ENCODE measurements at places on chromosomes 16 and 17.

GRCh38 chr16:88449267-88449561 lies 3.9 kb upstream of the ZFPM1 start:
- DNase-seq, result no peak
- H3K27ac ChIP-seq, result no peak overlapping the region
- no peaks in the 10 kb centered on the region for H3K27me3 ChIP-seq
- H3K4me3 ChIP-seq, result no peak overlapping the region
- H3K36me3 ChIP-seq, result no peaks in the 10 kb centered on the region

DNA sequence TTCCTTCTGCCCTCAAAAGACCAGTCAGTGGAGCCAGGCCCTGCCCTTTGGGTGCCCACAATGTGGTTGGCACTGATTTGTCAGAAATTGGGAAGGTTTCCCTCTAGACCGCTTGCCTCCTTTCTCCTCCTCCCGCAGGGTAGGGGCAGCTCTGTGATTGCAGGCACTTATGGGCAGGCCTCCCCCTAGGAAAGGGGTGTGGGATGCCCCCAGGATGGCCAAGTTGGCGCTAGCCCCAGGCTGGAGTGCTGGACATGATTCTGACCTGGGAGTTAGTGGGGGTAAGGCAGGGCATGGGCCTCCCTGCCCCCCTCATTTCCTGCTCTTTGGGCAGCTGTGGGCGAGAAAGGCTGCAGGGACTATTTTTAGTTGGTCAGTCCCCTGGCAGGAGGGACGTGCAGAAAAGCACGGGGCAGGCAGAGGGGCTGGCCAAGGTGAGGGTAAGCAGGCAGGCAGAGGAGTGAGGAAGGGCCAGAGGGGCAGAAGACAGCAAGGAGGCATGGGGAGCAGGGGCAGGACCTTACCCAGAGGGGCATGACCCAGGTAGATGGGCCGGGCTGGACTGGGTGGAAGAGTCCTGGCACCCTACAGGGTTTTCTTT lies 3.3 kb downstream of the RARA start:
- no peaks in the 10 kb centered on the region for H3K27me3 ChIP-seq
- no peak for DNase-seq
- H3K27ac ChIP-seq, result no peak overlapping the region
- H3K4me3 ChIP-seq, result no peak overlapping the region
- peaks cover 71% of the 10 kb centered on the region for H3K4me1 ChIP-seq

- no peaks in the 10 kb centered on the region for H3K36me3 ChIP-seq
- no peak overlapping the region for H3K27ac ChIP-seq
- H3K4me1 ChIP-seq, result no peaks in the 10 kb centered on the region
- no peaks in the 10 kb centered on the region for H3K27me3 ChIP-seq
- peak overlapping the region; percentile 61 for H3K4me3 ChIP-seq
These were observed 681 bp downstream of the USP43 start for GRCh38 chr17:9645851-9646545.

DNA sequence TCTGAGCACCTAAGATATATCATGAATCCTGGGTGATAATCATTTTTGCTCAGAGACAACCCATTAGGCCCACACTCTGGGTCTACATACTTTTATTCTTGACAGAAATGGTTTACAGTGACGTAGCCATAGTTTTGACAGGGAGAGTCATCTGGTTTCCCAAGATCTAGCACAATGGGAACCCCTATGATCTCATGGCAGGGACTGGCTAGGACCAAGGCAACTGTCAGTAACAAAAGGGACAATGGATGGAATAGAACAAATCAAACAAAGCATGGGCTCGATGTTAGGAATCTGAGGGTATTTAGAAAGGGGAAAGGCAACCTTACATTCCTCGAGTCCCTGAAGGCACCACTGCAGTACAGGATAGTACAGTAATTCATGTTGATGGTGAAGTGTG lies 20.5 kb downstream of the CFAP97D1 start:
- H3K4me1 ChIP-seq, result no peaks in the 10 kb centered on the region
- no peaks in the 10 kb centered on the region for H3K36me3 ChIP-seq
- no peaks in the 10 kb centered on the region for H3K27me3 ChIP-seq

DNA sequence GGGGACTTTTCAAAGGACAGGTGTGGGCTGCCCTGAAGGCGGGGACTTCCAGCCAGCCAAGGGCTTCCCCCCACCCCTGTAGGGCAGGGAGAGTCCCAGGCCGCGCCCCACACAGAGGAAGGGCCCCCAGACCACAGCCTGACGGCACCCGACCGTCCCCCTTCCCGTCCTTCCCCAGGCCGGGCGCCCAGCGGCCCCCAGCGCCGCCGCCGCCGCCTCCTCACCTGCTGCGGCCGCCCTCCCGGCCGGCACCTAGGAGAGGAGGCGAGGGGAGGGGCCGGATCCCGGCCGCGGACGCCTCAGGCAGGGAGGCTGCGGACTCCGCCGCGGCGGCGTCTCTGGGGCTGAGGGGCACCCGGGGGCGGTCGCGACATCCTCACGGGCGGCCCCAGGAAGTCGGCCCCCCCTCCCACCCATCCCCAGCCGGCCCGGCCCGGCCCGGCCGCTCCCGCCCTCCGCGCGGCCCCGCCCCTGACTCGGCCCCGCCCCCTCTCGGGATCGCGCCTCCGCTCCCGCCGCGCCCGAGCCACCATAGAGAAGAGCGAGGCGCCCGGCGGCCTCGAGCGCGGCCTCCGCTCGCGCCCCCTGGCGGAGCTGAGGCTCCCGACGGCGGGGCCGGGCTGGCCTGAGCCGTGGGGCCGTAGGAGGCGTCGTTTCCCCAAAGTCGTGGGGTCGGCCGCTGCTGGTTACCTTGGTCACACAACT lies 25.5 kb upstream of the RFFL start:
- no peaks in the 10 kb centered on the region for H3K36me3 ChIP-seq
- peaks cover 11% of the 10 kb centered on the region for H3K4me1 ChIP-seq
- peak overlapping the region; percentile 94 for H3K27ac ChIP-seq
- no peaks in the 10 kb centered on the region for H3K27me3 ChIP-seq
- peak; percentile 92 for DNase-seq

GRCh38 chr16:78962457-78962929 lies 638.0 kb downstream of the MAF start:
- no peak for DNase-seq
- H3K4me3 ChIP-seq, result no peak overlapping the region

- no peak overlapping the region for H3K27ac ChIP-seq
- no peak for DNase-seq
- no peaks in the 10 kb centered on the region for H3K27me3 ChIP-seq
- no peak overlapping the region for H3K4me3 ChIP-seq
- H3K4me1 ChIP-seq, result peaks cover 13% of the 10 kb centered on the region
These were observed 4.1 kb downstream of the PLSCR3 start for GRCh38 chr17:7389924-7390910.

- DNase-seq, result no peak
- H3K4me1 ChIP-seq, result no peaks in the 10 kb centered on the region
- H3K27me3 ChIP-seq, result no peaks in the 10 kb centered on the region
- H3K27ac ChIP-seq, result no peak overlapping the region
- H3K4me3 ChIP-seq, result no peak overlapping the region
- H3K36me3 ChIP-seq, result no peaks in the 10 kb centered on the region
These were observed 92.5 kb downstream of the SSH2 start for GRCh38 chr17:29837531-29837930.

GRCh38 chr16:27322858-27323780 lies 9.3 kb downstream of the IL4R start:
- H3K27me3 ChIP-seq, result no peaks in the 10 kb centered on the region
- no peak overlapping the region for H3K27ac ChIP-seq
- H3K4me1 ChIP-seq, result peaks cover 15% of the 10 kb centered on the region
- DNase-seq, result no peak
- no peak overlapping the region for H3K4me3 ChIP-seq

DNA sequence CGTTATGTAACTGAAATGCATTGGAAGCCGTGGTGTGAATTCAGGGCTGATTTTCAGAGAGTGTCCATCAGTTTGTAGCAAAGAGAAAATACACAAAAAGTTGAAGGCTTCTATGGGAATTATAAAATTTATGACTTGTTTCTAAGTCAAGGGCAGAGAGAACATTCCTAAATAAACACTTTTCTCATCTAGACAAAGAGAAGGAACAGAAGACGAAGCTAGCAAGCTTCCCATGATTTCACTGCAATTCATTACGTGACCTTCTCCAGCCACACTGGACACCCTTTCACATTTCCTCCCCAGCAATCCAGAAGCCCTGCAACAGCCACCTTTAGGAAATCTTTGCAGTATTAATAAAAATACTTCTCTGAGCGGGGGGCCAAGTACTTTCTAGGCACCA lies 67.8 kb downstream of the TMEM100 start:
- H3K27me3 ChIP-seq, result no peaks in the 10 kb centered on the region

DNA sequence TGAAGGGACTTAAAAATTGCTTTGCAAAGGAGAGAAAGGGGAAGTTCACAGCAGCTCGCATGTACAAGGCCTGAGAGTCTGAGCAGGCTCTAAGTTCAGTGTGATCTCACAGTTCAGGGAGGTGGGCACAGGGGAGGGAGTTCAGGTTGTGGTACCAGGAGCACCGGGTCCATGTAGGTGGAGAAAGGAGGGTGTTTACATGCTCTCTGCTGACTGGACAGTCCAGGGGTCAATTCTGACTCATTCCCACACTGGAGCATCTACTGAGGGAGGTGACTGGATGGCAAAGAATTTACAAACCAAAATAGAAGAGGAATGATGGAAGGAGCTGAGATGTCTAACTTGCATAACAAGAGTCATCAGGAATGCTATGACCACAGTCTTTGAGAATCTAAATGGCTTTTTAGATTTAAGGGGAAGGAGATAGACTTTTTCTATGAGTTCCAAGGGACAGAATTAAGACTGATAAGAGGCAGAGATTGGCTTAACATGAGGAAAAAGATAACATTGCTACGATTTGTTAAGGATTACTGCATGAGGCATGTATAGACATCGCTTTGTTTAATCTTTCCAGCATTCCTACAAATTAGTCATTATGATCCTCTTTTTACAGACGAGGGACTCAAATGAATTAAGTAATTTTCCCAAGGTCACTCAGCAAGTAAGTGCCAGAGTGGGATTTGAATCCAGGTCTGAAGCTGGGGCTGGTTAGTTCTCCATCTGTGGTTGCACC lies 29.9 kb downstream of the MIS12 start:
- no peak overlapping the region for H3K27ac ChIP-seq
- H3K4me1 ChIP-seq, result no peaks in the 10 kb centered on the region
- no peaks in the 10 kb centered on the region for H3K27me3 ChIP-seq
- H3K36me3 ChIP-seq, result no peaks in the 10 kb centered on the region
- no peak overlapping the region for H3K4me3 ChIP-seq
- no peak for DNase-seq

Measured in testis (tissue), 5 donors.